Stimulated activated memory B cell treated with anti-CD40 and anti-IgM and Interleukin-4, amounts not matched to agents 10 μg/mL and 1 μg/mL and 100 μg/mL, for 72 hours (primary cell): ENCODE measurements at places on chromosomes 7 and 10.

DNA sequence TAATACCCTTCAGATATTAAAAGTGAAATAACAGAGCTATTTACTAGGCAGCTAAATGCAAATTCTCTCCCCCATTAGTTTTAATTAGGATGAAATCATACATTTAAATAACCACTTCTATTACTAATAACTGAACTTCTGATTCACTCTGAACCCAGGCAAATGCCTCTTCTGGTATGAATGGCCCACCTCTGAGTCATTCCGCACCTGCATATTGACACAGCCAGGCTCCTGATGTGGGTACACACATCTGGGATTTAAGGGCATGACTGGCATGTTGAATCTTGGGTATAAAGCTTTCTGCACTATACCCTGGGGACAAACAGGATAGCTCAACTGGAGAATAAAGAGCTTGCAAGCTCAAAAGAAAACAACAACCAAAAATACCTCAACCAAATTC lies 140.9 kb downstream of the AUTS2 start:
- H3K36me3 ChIP-seq = no peaks in the 10 kb centered on the region
- peak; percentile 90 for ATAC-seq
- peaks cover 42% of the 10 kb centered on the region for H3K4me1 ChIP-seq
- H3K4me3 ChIP-seq = peak overlapping the region; percentile 26

- no peak overlapping the region for H3K4me3 ChIP-seq
- peaks cover 9% of the 10 kb centered on the region for H3K4me1 ChIP-seq
- no peaks in the 10 kb centered on the region for H3K27me3 ChIP-seq
- peak overlapping the region; percentile 26 for H3K27ac ChIP-seq
- H3K36me3 ChIP-seq = peaks cover 8% of the 10 kb centered on the region
- ATAC-seq = peak; percentile 53
Measured at GRCh38 chr7:27689591-27690164, 27.0 kb upstream of the HIBADH start.

DNA sequence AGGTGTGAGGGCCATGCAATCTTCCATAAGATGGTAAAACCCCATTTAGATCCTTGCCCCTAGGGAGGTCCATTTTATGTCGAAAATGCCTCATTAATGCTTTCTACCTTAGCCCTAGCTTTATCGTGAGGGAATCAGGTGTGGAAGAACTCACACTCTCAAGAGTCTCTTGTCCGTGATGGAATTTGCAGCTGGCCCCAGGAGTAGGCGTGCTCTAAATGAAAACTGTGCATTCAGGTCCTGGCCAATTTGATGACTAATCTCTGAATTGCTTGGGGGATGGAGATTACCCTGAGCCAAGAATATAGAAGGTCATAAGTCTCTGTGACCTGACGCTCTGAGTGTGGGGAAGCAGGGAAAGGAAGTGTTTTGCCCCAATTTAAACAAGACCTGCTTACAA lies 6.6 kb downstream of the C10orf90 start:
- no peaks in the 10 kb centered on the region for H3K27me3 ChIP-seq
- ATAC-seq = no peak
- H3K4me1 ChIP-seq = no peaks in the 10 kb centered on the region
- no peak overlapping the region for H3K27ac ChIP-seq
- no peaks in the 10 kb centered on the region for H3K36me3 ChIP-seq

- peaks cover 6% of the 10 kb centered on the region for H3K27me3 ChIP-seq
- H3K36me3 ChIP-seq = no peaks in the 10 kb centered on the region
- no peak overlapping the region for H3K4me3 ChIP-seq
Measured at GRCh38 chr7:108045154-108045553, 42.2 kb upstream of the LAMB1 start.

- H3K36me3 ChIP-seq = peaks cover 21% of the 10 kb centered on the region
- no peak overlapping the region for H3K27ac ChIP-seq
- no peak for ATAC-seq
Measured at GRCh38 chr10:35363587-35363986, 27.3 kb downstream of the CCNY start.

- H3K27ac ChIP-seq = no peak overlapping the region
- no peaks in the 10 kb centered on the region for H3K36me3 ChIP-seq
- H3K4me1 ChIP-seq = peaks cover 32% of the 10 kb centered on the region
- no peak for ATAC-seq
- no peak overlapping the region for H3K4me3 ChIP-seq
Measured at GRCh38 chr10:3548076-3548475, 236.9 kb downstream of the KLF6 start.

DNA sequence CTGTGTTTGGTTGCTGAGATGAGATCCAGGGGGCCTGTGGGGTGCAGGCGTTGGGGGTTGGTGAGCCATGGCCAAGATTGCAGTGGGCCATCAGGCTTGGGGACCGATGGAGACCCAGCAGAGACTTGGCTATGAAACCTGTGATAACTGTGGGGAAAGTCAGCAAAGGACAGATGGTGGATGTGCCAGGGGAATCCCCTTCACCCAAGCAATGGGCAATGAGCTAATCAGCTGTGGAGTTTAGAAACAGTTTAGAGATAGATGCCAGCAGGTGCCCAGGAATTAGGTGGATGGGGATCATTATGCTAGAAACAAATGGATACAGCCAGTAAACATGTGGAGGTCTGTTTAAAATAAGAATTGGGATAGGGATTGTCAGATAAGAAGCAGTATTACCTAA lies 151.4 kb upstream of the FERD3L start:
- H3K27me3 ChIP-seq = peaks cover 7% of the 10 kb centered on the region
- H3K4me1 ChIP-seq = no peaks in the 10 kb centered on the region
- H3K4me3 ChIP-seq = no peak overlapping the region
- H3K36me3 ChIP-seq = no peaks in the 10 kb centered on the region

- H3K27ac ChIP-seq = no peak overlapping the region
- no peaks in the 10 kb centered on the region for H3K4me1 ChIP-seq
- no peaks in the 10 kb centered on the region for H3K36me3 ChIP-seq
- H3K4me3 ChIP-seq = no peak overlapping the region
- H3K27me3 ChIP-seq = no peaks in the 10 kb centered on the region
- ATAC-seq = no peak
Measured at GRCh38 chr10:52346394-52347326, 32.6 kb downstream of the DKK1 start.

- H3K4me1 ChIP-seq = no peaks in the 10 kb centered on the region
- no peak overlapping the region for H3K27ac ChIP-seq
- no peak for ATAC-seq
- no peaks in the 10 kb centered on the region for H3K27me3 ChIP-seq
Measured at GRCh38 chr10:86545101-86545500, 23.5 kb upstream of the WAPL start.

- no peak for ATAC-seq
- no peak overlapping the region for H3K4me3 ChIP-seq
- peaks cover 13% of the 10 kb centered on the region for H3K4me1 ChIP-seq
- H3K36me3 ChIP-seq = no peaks in the 10 kb centered on the region
- peaks cover 51% of the 10 kb centered on the region for H3K27me3 ChIP-seq
Measured at GRCh38 chr10:6583447-6583846, 3.4 kb upstream of the PRKCQ start.

DNA sequence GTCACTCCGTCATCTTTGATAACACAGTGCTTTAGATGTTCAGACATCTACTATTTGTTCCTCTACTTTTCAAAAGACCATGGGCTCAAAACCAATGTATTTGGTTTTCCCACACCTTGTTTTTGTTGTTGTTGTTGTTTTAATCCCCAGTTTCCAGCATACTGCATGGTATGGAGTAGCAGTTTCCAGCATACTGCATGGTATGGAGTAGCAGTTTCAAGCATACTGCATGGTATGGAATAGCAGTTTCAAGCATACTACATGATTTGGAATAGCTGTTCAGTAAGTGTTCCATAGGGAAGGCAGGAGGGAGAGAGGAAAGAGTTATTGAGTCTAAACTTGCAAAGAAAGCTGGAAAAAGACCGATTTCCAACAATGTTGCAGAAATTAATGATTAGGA lies 314.3 kb upstream of the PRKCQ start:
- H3K4me1 ChIP-seq = no peaks in the 10 kb centered on the region
- H3K27ac ChIP-seq = no peak overlapping the region
- no peak for ATAC-seq
- peaks cover 16% of the 10 kb centered on the region for H3K27me3 ChIP-seq

- H3K4me1 ChIP-seq = no peaks in the 10 kb centered on the region
- H3K4me3 ChIP-seq = no peak overlapping the region
- no peaks in the 10 kb centered on the region for H3K27me3 ChIP-seq
- peaks cover 13% of the 10 kb centered on the region for H3K36me3 ChIP-seq
Measured at GRCh38 chr7:499853-500485, 19.7 kb downstream of the PDGFA start.

GRCh38 chr10:14040787-14041631 lies 289.7 kb downstream of the FRMD4A start:
- H3K36me3 ChIP-seq = no peaks in the 10 kb centered on the region
- peaks cover 12% of the 10 kb centered on the region for H3K4me1 ChIP-seq
- H3K27ac ChIP-seq = no peak overlapping the region
- no peak overlapping the region for H3K4me3 ChIP-seq

- H3K36me3 ChIP-seq = no peaks in the 10 kb centered on the region
- no peak overlapping the region for H3K27ac ChIP-seq
- no peaks in the 10 kb centered on the region for H3K27me3 ChIP-seq
- no peaks in the 10 kb centered on the region for H3K4me1 ChIP-seq
- no peak for ATAC-seq
Measured at GRCh38 chr7:104005197-104005596, 15.7 kb upstream of the RELN start.

DNA sequence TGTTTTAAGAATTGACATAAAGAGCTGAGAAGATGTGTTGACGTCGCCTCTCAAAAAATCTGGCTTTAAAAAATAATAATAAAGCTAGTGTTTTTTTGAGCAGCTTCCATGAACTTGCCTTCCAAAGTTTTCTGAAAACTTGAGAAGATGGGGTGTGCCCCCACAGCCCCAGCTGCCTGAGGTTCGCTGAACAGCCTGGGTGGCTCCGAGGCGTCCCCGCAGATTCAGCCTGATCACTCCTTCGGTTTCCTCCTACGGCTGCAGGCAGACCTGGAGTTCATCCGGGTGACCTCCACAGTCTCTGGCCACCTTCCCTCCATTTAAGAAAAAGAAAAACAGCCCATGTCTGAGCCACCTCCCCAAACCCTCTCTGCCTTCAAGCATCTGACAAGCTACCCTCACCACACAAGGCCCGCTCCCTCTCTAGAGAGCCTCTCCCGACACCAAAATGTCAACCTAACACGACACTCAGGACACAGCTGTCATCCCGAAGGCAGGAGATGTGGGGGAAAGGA lies 177.8 kb downstream of the PTPRN2 start:
- no peaks in the 10 kb centered on the region for H3K4me1 ChIP-seq
- H3K4me3 ChIP-seq = no peak overlapping the region
- H3K27me3 ChIP-seq = peaks cover 12% of the 10 kb centered on the region
- ATAC-seq = no peak
- no peak overlapping the region for H3K27ac ChIP-seq
- H3K36me3 ChIP-seq = no peaks in the 10 kb centered on the region

DNA sequence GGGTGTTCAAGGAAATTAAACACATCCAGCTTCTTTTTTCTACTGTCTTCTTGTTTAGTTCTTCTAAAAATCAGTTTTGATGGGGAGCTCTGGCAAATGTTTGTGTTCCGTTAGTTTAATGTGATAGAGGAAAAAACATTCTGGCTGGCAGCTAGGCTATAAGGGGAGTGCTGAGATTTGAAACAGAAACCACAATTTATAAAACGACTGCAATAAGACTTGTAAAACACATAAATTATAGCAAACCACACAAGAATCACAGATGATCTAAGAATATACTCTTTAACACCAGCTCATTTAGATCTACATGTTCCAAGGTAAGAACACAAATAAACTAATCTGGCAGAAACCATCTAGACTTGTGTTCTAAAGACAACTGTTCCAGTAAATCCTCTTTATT lies 425.5 kb downstream of the CNTNAP2 start:
- H3K4me3 ChIP-seq = no peak overlapping the region
- no peaks in the 10 kb centered on the region for H3K27me3 ChIP-seq
- no peak overlapping the region for H3K27ac ChIP-seq
- no peak for ATAC-seq
- no peaks in the 10 kb centered on the region for H3K4me1 ChIP-seq

- H3K27ac ChIP-seq = no peak overlapping the region
- no peaks in the 10 kb centered on the region for H3K27me3 ChIP-seq
- no peak overlapping the region for H3K4me3 ChIP-seq
- no peaks in the 10 kb centered on the region for H3K36me3 ChIP-seq
- no peak for ATAC-seq
Measured at GRCh38 chr10:8640878-8641277, 586.4 kb downstream of the GATA3 start.

DNA sequence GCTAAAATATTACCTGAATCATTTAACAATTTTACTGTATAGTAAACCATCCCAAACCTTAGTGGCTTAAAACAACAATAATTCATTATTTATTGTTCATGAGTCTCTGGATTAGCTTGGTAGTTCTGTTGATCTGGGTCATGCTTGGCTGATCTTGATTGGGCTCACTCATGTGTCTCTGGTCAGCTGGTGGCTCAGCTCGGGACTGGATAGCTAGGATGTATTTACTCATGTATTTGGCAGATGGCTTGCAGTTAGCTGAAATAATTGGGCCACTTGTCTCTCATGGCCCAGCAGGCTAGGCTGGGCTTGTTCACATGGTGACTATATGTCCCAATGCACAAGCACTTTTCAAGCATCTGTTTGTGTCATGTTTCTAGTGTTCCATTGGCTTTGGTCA lies 262.8 kb downstream of the BBS9 start:
- H3K4me3 ChIP-seq = no peak overlapping the region
- no peak for ATAC-seq
- H3K36me3 ChIP-seq = peaks cover 49% of the 10 kb centered on the region

DNA sequence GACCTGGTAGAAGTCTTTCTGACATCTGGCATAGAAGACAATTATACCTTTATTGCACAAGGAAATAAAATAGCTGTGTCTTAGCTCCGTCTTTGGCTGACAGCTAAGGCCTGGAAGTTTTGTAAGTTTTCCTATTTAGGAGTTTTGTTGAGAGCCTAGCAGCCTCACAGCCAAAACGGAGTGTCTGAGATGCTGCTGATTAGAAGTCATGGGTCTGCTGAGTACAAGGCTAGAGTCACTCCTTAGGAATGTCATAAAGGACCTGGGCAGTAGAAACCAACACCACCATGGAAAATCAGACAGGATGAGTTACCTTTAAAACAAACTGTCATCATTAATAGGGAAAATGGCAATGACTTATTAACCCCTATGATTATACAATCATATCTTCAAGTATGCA lies 442.5 kb downstream of the KCNMA1 start:
- no peaks in the 10 kb centered on the region for H3K36me3 ChIP-seq
- H3K4me3 ChIP-seq = no peak overlapping the region
- peaks cover 40% of the 10 kb centered on the region for H3K27me3 ChIP-seq
- no peak overlapping the region for H3K27ac ChIP-seq

GRCh38 chr7:117572856-117573620 lies 93.2 kb downstream of the CFTR start:
- ATAC-seq = no peak
- no peak overlapping the region for H3K4me3 ChIP-seq
- H3K27ac ChIP-seq = no peak overlapping the region
- H3K36me3 ChIP-seq = no peaks in the 10 kb centered on the region
